Lung (tissue), 17 donors: ENCODE measurements at places on chromosomes 3 and 15. TPM values are rescaled to one million over a fixed set of nuclear protein-coding genes. Genes with fewer than 3 reads are reported as not detected.

The CASR gene
- 0.40 TPM for total RNA-seq

The CA12 gene
- total RNA-seq: 2.2 TPM

- peak; percentile 48 for DNase-seq
- H3K27me3 ChIP-seq: no peaks in the 10 kb centered on the region
- H3K27ac ChIP-seq: peak overlapping the region; percentile 96
- H3K4me3 ChIP-seq: peak overlapping the region; percentile 85
- no peaks in the 10 kb centered on the region for H3K36me3 ChIP-seq
- peaks cover 2% of the 10 kb centered on the region for H3K4me1 ChIP-seq
Observed at GRCh38 chr15:84982301-84982920, 755 bp downstream of the PDE8A start.

GRCh38 chr3:192091831-192092230 is 630.9 kb downstream of the PYDC2 start:
- H3K27me3 ChIP-seq: no peaks in the 10 kb centered on the region
- H3K4me1 ChIP-seq: no peaks in the 10 kb centered on the region
- DNase-seq: no peak
- no peak overlapping the region for H3K27ac ChIP-seq

DNA sequence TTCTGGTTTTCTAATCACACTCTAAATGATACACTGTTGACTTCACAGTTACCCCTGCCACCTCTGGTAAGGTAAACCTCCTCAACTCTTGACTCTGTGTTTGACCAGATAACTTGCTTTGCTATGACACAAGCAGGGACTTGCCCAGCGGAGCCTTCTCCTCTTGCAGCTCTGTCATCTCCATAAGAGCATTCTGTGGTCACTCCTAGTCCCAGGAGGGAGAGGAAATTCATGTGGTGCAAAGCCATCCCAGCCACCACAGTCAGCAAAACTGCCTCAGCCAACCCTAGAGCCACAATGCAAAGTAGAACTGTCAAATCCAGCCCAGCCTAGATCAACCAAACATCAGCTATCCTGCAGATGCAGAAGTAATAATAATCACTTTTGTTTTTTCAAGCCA is 144.7 kb upstream of the GADL1 start:
- no peaks in the 10 kb centered on the region for H3K4me1 ChIP-seq
- no peak overlapping the region for H3K27ac ChIP-seq
- H3K36me3 ChIP-seq: no peaks in the 10 kb centered on the region
- no peak overlapping the region for H3K4me3 ChIP-seq
- H3K27me3 ChIP-seq: no peaks in the 10 kb centered on the region

- H3K27me3 ChIP-seq: no peaks in the 10 kb centered on the region
- H3K4me1 ChIP-seq: peaks cover 11% of the 10 kb centered on the region
Observed at GRCh38 chr15:22966321-22967083, 13.7 kb downstream of the CYFIP1 start.

DNA sequence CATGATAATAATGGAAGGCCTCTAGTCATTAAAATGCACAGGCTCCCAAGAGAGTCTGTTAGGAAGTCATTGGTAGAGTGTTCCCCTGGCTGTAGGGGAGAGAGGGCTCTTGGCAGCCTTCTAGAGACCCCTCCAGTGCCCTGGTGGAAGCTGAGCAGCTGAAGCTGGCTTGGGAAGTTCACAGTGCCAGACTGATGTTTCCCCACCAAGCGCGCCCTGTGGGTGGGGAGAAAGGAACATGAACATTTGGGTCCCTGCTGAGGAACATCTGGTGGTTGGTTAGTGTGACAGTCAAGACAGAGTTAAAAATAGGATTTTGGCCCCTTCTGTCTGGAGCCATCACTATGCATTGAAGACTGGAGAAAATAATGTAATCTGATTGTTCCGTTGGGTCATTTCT is 37.1 kb upstream of the RGMA start:
- no peaks in the 10 kb centered on the region for H3K27me3 ChIP-seq
- H3K27ac ChIP-seq: no peak overlapping the region
- DNase-seq: no peak
- no peak overlapping the region for H3K4me3 ChIP-seq

GRCh38 chr15:45660231-45660979 is 25.6 kb downstream of the SQOR start:
- no peaks in the 10 kb centered on the region for H3K4me1 ChIP-seq
- DNase-seq: no peak
- H3K27me3 ChIP-seq: no peaks in the 10 kb centered on the region
- no peaks in the 10 kb centered on the region for H3K36me3 ChIP-seq
- no peak overlapping the region for H3K4me3 ChIP-seq
- no peak overlapping the region for H3K27ac ChIP-seq
